ENCODE measurements at places on chromosomes 2 and 18.

GRCh38 chr18:48946329-48946835, 4.4 kb downstream of the SMAD7 start:
- peak; percentile 50 for DNase-seq

DNA sequence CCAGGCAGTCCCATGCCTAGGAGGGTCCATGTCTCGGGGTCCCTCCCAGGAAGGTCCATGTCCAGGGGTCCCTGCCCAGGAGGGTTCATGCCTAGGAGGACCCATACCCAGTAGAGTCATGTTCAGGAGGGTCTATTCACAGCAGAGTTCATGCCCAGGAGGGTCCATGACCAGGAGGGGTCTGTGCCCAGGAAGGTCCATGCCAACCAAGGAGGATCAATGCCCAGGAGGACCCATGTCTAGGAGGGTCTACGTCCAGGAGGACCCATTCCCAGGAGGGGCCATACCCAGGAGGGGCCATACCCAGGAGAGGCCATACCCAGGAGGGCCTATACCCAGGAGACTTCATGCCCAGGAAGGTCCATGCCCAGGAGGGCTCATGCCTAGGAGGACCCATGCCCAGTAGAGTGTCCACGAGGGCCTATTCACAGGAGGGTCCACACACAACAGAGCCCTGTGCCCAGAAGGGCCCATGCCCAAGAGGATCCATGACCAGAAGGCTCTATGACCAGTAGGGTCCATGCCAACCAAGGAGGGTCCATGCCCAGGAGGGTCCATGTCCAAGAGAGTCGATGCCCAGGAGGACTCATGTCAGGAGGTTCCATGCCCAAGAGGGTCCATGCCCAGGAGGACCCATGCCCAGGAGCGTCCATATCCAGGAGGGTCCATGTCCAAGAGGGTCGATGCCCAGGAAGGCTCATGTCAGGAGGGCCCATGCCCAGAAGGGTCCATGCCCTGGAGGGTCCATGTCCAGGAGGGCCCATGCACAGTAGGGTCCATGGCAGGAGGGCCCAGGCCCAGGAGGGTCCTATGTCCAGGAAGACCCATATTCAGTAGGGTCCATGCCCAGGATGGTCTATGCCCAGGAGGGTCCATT, 10.1 kb downstream of the GPR35 start:
- DNase-seq = no peak

DNA sequence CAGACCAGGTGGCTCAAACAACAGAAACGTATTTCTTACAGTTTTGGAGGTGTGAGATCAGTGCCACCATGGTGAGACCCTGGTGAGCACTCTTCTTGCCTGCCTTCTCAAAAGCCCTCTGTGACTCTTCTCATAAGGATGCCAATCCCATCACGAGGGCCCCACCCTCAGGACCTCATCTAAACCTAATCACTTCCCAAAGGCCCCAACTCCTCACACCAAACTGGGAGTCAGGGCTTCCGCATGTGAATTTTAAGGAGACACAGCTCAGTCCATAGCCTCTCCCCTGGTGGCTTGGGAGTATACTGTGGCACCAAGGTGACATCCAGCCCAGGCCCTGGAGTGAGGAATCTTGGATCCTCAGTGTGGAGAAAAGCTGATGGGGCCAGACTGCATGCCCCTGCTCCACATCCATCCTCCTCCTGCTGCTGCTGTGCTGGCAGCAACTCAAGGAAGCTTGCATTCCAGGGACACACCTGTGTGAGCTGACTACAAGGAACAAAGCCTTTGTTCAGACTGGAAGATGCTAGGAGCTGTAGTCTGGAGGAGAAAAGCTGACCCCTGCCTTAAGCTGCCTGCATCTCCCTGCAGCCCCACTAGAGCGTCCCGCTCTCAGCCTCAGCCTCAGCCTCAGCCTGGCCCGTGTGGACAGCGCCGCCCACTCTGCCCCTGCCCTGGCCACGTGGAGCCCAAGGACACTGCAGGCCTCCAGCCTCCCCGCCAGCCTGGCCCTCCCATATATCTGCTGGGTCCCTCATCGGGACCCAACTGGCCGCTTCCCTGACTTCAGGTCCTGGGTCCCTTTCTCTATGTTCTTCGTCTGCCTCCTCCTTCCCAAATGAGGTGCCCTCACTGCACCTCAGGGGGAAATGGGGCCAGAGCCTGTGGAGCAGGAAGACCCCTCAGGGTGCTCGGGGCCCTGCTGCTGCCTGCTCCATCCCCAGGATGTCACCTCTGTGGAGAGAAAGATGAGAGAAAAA, 87.8 kb upstream of the RAB6C start:
- no peak for DNase-seq

DNA sequence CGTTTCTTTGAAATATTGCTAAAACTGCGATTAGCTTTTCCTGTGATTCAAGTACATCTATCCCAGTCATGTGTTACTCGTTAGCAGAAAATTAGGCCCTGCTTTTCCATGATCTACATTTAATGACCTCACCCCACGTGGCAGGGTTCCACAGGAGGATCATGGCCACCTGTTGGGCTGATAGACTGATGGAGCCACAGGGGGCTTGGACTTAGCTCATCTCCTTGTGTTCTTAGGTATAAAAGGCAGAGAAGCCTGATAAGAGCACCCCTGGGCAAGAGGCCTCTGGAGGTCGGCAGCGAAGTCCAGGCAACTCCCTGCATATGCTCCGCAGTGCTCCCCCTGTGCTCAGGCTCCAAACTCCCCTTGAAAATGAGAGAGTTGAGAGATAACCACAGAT, 12.9 kb downstream of the FZD7 start:
- DNase-seq = no peak

GRCh38 chr2:43024515-43025011, 201.8 kb downstream of the ZFP36L2 start:
- peak; percentile 77 for DNase-seq

GRCh38 chr2:28457237-28457636, 38.6 kb upstream of the PLB1 start:
- no peak for DNase-seq

- no peak for DNase-seq
These were observed 213 bp downstream of the DOK6 start for GRCh38 chr18:69400976-69401225.

- DNase-seq = peak; percentile 57
These were observed 6.7 kb downstream of the DSEL start for GRCh38 chr18:67509741-67510391.

DNA sequence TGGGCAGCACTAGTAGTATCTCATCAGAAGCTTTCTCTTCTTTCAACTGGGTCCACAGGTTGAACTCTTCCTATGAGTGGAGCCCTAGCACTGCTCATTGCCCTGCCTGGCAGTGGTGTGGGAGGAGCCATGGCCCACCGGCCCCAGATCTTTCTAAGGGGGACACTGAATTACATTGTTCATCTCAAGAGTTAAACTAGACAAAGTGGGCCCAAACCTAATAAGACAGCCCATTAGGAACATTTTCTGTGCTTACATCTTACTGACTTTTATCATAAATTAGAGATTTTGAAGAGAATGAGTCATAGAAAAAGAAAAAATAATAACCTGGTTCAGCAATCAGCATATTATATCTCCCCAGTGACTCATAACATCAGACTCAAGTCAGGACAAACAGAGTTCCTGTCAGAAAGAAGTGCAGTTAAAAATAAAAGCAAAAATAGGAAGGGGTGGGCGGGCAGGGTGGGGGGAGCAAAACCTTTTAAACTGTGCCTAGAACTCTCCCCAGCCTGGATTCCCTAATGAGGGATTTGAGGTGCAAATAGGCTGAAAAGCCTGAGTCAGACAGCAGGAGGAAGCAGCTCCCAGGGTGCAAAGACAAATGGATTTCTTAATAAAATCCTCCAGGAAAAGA, 161.6 kb upstream of the TRIB2 start:
- no peak for DNase-seq

GRCh38 chr2:148560496-148560895, 84.1 kb upstream of the EPC2 start:
- no peak for DNase-seq

DNA sequence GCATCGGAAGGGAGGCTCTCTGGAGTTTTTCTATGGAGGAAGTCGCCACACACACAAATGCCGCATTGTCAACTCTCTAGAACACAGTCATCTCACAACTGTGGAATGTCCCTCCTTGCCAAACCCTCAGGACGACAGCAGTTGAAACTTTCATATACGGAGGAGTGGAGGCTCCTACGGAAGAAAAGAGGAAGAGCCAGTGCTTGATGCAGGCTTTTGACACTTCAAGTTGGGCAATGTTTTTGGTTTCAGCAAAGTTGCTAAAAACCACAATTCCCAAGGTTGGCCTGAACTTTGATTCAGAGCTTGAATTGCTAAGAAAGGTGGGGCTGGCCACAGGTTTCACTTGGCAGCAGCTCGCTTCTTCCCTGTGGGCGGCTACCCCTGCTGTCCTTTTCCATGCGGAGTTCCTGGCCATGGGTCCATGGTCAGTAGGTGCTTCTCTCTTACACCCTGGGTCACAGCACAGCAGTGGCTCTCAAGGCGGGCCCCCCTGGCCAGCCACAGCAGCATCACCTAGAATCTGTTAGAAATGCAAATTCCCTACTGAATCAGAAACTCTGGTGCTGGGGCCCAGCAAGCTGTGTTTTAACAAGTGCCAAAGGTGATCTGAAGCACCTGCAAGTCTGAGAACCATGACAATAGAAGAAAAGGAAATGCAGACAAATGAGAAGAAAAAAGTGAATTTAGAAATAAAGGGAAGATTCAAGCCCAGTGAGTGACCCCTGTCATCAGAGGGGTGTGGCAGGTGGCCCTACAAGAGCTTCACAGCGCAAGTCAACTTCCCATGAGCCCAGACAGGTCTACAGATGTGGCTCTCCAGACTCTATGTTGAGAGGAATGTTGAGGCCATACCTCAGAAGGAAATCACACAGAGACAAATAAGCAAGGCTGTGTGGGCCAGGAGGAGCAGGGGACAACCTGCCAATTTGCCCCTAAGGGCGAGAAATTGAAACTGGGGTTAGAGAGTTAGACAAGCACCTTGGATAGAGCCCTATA, 856.4 kb downstream of the RNF144A start:
- DNase-seq = no peak

DNA sequence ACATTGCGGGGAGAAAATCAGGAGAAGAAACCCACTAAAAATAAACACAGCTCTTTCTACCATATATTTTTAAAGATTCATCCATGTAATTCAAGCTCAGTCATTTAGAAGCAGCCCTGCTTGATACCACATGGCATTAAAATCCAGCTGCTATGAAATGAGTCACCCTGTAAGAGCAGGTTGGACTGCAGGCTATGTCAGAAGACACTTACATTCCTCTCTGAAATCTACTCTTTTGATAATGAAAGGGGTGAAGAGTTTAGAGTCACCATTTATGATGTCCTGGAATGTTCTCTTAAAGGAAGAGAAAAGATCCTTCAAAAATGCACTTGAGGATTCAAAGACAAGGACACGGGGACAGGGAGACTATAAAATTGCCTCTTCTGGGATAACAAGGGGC, 100.6 kb upstream of the APCDD1 start:
- DNase-seq = no peak

GRCh38 chr2:222594679-222595078, 61.2 kb downstream of the FARSB start:
- DNase-seq = no peak
